MG63 (cell line): ENCODE measurements at places on chromosomes 13 and 19. TPM values are rescaled to one million over a fixed set of nuclear protein-coding genes. Genes with fewer than 3 reads are reported as not detected.

DNA sequence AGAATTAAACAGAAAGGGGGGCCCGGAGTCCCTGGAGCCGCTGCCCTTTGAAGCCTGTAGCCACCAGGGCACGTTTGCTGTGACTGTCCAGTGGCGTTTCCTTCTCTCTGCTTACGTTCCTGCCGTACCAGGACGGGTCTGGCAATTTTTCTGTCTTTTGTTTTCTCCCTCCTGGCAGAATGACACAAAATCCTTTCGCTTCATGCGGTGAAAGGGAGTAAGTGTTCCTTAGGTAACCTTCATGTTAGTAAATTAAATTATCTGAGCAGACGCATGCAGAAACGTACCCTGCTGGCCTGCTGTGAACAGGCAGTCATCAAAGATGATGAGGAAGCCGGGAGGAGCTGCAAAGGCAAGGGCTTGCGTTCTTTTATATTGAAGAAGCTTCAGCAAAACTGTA is 299.3 kb upstream of the ARGLU1 start:
- peak; percentile 9 for DNase-seq

DNA sequence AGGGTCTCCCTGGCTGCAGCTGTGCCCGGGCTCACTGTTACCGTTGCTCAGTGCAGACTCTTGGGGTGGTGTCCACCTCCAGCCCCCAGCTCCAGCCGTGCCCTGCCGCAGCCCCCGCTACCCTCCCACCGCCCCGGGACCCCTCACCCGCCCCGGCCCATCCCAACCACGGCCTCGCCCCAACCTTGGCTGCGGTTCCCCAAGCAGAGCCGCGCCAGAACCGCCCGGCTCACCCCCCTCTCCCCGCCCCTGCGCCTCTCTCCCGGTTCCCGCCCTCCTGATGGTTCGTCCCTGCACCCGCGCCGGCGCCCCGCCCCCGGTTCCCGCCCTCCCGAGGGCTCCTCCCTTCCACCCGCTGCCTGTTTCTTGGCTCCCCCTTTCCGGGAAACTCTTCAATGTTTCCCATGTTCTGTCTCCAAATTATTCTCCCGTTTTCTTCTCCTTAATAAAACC is 40.3 kb downstream of the ANKRD10 start:
- DNase-seq = peak; percentile 87

DNA sequence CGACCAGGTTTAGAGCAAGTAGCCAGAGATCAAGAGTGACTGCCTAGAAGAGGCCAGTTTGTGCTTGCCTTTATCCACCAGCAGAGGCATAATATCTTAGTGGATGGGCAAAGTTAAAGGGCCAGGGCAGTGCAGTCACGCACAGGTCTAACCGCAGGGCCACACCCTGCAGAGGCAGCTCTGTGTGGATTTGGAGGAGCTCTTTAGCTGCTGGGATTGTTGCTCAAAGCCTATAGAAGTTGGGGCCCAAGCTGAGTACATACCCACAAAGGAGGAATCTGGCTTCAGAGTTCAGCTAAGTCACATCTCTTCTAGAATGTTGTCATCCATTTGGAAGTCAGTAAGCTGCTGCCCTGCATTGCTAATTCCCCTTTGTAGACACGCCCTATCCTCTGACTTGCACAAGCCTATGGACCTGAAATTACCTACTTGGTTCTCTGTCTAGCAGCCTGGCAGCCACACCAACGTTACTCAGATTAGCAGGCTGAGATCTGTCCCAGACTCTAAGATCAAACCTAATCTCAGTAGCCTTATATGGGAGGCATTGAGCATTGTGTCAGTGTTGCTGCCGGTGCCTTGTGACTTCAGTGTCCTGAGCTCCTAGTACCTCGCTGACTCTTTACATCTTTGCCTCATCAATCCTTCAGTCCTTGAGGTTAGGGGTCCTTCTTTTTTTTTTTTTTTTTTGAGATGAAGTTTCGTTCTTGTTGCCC is 102.9 kb upstream of the STARD13 start:
- peak; percentile 34 for DNase-seq

Gene ATP1A3
- total RNA-seq = not detected in 2 replicates
